ENCODE measurements at places on chromosomes 1 and 21. TPM values are rescaled to one million over a fixed set of nuclear protein-coding genes. Genes with fewer than 3 reads are reported as not detected.

The TTC22 gene
- polyA plus RNA-seq, result 1.5 TPM

The MATN1 gene
- polyA plus RNA-seq, result 0.09 TPM

The ADGRB2 gene
- not detected for polyA plus RNA-seq

The CYP4B1 gene
- polyA plus RNA-seq, result not detected

The SNX7 gene
- polyA plus RNA-seq, result 0.82 TPM

The MDM4 gene
- polyA plus RNA-seq, result 16.3 TPM

The TRIM46 gene
- 0.91 TPM for polyA plus RNA-seq

The OLIG2 gene
- polyA plus RNA-seq, result not detected

The GPR157 gene
- 2.9 TPM for polyA plus RNA-seq

The SPRR2E gene
- polyA plus RNA-seq, result not detected

The FCRL5 gene
- 1.3 TPM for polyA plus RNA-seq

The BTBD8 gene
- 0.18 TPM for polyA plus RNA-seq
